ENCODE measurements at places on chromosomes 2 and 18. TPM values are rescaled to one million over a fixed set of nuclear protein-coding genes. Genes with fewer than 3 reads are reported as not detected.

DNA sequence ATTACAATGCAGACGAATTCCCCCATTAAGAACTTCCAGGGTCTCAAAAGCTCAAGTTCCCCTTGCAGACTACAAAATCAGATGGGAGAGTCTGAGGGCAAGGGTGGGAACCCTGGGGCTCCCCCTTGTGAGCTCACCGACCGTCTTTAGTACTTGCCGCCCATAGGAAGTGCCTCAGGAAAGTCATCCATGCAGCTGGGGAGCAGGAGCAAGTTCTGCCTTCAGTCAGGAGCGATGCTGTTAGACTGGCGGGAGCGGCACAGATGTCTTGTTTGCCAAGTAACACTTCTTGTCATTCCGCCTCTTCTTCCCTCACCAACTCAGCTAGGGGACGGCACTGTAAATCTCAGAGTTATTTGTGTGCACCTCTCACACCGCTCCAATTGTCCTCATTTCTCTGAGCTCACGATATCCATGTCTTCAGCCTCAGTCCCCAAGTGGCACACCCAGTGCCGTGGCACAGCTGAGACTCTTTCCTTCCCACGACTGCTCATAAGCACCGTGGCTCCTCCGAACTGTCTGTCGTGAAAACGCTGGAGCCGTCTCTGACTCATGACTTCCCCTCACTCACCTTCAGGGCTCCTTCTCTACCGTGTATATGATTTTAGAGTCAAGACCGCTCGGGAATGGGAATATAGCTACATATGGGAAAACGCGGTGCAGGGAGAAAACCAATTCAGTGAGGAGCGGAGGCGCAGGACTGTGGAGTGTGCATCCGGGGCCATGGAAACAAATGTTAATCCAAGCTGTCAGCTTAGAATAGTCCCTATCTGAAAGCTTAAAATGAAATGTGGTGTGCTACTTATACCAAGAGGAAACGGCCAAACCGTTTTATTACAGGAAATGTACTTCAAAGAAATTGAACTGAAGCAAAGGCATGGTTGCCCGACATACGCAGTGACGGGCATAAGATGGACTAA is 34.0 kb downstream of the UXS1 start:
- DNase-seq = no peak
- no peaks in the 10 kb centered on the region for H3K4me1 ChIP-seq
- peak overlapping the region; percentile 67 for H3K27ac ChIP-seq
- peaks cover 25% of the 10 kb centered on the region for H3K36me3 ChIP-seq
- H3K4me3 ChIP-seq = no peak overlapping the region
- H3K27me3 ChIP-seq = no peaks in the 10 kb centered on the region

DNA sequence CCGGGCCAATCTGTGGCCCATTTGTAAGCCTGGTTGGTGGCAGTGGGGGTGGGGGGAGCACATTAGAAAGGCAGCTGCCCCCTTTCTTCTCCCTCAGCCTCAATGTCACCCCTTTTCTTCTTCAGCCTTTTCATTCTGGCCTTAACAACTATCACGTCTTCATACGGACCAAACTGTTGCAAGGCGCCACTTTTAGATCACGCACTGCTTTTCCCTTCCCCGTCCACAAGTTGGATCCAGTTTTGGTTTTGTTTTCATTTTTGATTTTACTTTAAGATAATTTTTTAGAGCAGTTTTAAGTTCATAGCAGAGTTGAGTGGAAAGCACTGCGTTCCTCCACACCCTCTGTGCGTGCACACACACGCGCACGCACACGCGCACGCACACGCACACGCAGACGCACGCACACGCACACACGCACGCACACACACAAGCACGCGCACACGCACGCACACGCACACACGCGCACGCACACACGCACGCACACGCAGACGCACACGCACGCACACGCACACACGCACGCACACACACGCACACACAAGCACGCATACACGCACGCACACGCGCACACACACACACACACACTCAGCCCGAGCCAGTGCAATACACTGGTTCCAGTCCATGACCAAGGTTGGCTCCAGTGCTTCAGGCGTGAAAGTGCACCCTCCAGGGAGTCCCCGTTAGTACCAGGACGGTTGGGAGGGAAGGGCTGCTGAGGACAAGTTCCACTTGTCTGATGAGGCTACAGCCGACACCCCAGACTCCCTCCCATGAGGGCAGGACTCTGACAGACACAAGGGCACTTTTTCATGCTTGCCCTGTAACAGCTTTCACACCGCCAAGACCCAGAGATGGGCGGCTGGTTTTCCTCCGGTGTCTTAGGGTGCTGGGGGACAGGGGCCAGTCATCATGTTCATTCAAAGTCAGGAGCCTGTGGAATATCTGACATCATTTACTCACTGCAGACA is 22.4 kb downstream of the FBLN7 start:
- no peak overlapping the region for H3K27ac ChIP-seq
- no peak overlapping the region for H3K4me3 ChIP-seq
- H3K27me3 ChIP-seq = no peaks in the 10 kb centered on the region
- H3K36me3 ChIP-seq = no peaks in the 10 kb centered on the region
- DNase-seq = no peak

DNA sequence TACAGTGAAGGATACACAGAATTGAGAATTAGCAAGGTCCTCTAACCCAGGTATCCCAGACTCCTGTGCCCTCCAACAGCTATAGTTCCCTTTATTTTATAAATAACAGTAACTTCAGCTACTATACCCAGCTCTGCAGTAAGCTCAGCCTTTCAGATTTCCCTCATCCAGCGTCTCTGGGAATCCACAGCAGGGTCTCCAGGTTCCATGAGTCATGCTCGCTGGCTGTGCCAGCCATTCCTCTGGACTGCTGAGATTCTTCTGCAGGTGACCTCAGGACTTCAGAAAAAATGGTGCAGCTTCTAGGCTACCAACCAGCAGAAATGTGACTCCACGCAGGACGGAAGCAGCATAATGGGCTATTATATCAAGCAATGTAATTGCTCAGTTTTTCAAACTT is 419.3 kb downstream of the ZNF516 start:
- no peak overlapping the region for H3K4me3 ChIP-seq
- no peaks in the 10 kb centered on the region for H3K4me1 ChIP-seq
- H3K27ac ChIP-seq = no peak overlapping the region
- DNase-seq = no peak
- no peaks in the 10 kb centered on the region for H3K27me3 ChIP-seq

DNA sequence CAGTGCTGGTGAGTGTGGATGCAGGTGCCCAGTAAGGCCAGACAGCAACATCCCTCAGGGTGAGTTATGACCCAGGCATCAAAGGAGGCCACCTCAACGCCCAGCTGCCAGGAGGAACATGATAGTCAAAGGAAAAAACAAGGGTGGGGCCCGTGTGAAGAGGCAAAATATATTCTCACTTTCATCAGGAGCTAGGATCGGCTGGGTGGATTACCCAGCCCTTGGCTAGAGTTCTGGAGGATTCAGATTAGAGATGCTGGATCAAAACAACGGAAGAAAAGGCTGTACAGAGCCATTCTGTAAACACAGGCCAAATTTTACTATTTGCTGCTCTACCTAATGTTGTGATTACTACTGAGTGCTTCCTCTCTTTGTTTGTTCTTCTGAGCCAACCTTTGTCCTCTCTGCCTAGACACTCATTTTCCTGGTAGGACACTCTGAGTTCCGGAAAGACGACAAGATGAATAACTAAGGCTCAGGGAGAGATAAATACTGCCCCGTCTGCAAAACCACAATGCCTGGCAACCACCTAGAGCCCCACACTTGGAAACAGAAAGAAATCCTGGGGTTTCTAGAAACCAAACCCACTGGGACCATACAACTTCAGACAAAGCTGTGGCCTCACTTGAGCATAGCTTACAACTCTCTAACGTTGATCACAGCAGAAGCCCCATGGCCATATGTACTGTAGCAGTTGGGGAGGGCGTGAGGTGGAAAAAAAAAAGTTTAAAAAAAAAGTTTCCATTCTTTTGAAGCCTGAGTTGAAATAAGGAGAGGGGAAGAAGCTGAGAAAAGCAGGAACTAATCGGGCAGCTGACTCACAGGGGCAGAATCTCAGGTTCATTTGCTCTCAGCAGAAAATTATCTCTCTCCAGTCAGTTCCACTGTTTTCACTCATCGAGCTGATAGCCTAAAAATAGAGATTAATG is 17.8 kb upstream of the PMAIP1 start:
- H3K4me3 ChIP-seq = no peak overlapping the region
- H3K36me3 ChIP-seq = no peaks in the 10 kb centered on the region
- peak; percentile 86 for DNase-seq
- peaks cover 28% of the 10 kb centered on the region for H3K4me1 ChIP-seq

Gene ITPRIPL1
- 1.9 TPM for polyA plus RNA-seq
